ENCODE measurements at places on chromosomes 3 and 15.

DNA sequence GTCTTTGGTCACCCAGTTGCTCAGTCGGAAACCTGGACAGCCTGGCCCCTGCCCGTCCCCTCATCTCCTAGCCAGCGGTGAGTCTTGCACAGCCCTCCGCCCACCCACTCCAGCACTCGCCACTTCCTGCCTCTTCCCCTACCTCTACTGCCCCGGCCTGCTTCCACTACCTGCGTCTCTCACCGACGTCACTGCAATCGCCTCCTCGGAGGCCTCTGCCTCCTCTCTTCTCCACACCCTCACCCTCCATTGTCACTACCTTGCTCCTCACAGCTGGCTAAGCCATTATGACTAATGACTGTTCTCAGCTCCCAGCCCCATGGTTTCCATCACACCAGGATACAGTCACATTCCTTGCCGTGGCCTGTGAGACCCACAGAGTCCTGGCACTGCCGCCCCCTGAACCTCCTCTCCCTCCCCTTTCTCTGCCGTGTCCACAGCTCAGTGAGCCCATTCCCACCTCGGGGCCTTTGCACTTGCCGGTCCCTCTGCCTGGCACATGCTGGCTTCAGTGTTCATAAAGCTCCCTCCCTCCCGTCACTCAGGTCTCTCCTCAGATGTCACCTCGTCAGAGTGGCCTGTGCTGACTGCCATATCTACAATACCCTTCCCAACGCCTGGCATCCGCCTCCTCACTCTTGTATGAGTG is 104.8 kb downstream of the FBLN2 start:
- DNase-seq: no peak

GRCh38 chr3:178001670-178002101 is 534.5 kb upstream of the KCNMB2 start:
- no peak for DNase-seq

- peak; percentile 81 for DNase-seq
Observed at GRCh38 chr3:179037351-179037750, 34.3 kb downstream of the ZMAT3 start.

DNA sequence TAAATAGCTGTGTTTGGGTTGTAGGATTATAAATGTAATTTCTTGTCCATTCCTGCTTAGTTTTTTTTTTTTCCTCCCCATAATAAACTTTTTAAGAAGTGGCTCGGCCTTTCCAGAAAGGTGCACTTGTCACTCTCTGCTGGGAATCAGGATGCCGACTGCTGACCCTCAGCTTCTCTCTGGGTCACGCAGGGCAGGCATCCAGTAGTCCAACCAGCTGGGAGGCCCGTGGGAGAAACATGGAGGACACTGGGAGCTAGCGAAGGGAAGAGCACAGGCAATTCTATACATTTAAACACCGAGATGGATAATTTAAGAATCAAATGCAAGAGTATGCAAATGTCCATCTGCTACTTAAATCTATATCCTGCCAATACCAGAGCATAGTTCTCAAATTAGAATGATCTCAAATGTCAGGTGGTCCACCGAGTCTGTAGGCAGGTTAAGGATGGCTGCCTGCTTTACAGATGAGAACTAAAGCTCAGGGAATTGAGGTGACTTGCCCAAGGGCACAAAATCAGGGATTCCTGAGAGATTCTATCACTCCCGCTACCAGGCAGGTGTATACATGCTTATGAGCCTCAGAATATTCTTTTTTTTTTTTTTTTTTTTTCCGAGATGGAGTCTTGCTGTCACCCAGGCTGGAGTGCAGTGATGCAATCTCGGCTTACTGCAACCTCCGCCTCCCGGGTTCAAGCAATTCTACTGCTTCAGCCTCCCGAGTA is 64.5 kb downstream of the DAPK2 start:
- DNase-seq: no peak

- no peak for DNase-seq
Observed at GRCh38 chr3:124826703-124827102, 60.5 kb downstream of the ITGB5 start.

- DNase-seq: no peak
Observed at GRCh38 chr3:186121278-186121677, 12.4 kb upstream of the ETV5 start.

- DNase-seq: peak; percentile 57
Observed at GRCh38 chr15:88658972-88659931, 20.4 kb downstream of the ISG20 start.

DNA sequence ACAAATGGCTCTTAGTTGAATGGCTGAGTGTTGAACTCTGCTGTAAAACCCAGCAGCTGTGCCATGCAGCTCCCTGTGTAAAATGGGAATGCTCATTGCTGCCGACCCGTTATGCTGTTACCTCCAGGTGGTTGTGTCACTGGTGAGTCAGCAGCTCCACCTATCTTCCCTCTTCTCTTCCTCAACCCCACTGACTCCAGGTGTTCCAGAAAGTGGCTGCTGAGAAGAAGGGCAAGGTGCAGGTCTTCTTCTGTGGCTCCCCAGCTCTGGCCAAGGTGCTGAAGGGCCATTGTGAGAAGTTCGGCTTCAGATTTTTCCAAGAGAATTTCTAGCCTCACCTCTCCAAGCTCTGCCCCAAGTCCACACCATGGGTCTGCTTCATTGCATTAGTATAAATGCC is 41.9 kb downstream of the NOX5 start:
- DNase-seq: no peak

DNA sequence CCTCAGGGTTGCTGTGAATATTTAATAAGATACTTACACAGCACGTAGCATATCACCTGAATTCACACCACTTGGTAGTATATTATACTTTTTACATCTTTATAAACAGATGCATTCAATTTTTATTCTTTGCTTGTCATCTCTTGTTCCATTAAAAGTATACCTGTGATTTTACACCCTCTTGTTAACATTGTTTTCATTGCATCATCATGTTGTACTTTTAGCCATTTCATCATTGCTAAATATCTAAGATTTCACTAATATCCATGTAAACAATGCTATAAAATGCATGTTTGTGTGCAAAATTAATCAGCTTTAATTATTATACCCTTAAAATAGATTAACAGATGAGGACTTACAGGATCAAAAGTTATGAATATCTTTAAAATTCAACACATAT is 155.3 kb downstream of the MEX3B start:
- no peak for DNase-seq

GRCh38 chr3:45558431-45558830 is 36.1 kb upstream of the LIMD1 start:
- no peak for DNase-seq

- DNase-seq: no peak
Observed at GRCh38 chr15:91956026-91956723, 102.7 kb downstream of the SLCO3A1 start.

GRCh38 chr3:115720983-115721382 is 97.7 kb downstream of the GAP43 start:
- DNase-seq: no peak
